ENCODE measurements at places on chromosomes 4 and X.

- DNase-seq: peak; percentile 53
These were observed 54.0 kb downstream of the JADE1 start for GRCh38 chr4:128863312-128864075.

DNA sequence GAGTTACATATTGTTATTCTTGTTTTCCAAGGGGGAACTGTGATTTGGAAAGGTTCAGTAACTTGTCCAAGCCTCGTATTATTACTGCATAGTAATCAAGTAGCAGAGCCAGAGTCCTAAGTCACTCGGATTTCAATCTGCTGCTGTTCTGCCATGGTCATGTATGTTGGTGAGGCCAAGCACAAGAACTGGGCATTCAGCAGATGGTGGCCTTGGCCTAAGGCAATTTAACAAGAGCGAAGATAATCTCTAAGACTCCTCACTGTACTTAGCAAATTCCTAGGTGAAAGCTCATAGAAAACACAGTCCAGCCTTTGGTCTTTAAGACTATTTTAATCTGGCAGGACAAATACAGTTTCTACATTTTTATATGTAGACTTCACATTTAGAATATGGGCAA, 64.8 kb downstream of the NDST3 start:
- no peak for DNase-seq

DNA sequence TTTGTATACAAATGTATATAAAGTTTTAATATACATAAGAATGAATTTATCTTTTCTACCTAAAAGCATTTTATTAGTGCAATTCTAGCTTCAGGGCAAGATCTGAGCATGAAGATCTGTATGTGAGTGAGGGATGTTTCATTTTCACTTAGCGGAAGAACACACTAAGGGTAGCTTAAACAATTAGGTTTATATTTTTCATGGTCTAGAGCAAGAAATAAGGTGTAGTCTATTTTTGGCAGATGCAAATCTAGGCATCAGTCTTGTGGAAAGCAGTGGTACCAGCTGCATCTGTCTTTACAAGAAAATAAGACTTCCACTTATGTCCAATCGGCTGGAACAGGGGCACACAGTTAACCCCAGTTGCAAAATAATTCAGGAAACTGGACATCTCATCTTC, 433.3 kb downstream of the ADAM29 start:
- DNase-seq: no peak

GRCh38 chrX:110569506-110569905, 210.9 kb downstream of the RTL9 start:
- no peak for DNase-seq

GRCh38 chr4:143555676-143556075, 42.2 kb downstream of the SMARCA5 start:
- DNase-seq: no peak

DNA sequence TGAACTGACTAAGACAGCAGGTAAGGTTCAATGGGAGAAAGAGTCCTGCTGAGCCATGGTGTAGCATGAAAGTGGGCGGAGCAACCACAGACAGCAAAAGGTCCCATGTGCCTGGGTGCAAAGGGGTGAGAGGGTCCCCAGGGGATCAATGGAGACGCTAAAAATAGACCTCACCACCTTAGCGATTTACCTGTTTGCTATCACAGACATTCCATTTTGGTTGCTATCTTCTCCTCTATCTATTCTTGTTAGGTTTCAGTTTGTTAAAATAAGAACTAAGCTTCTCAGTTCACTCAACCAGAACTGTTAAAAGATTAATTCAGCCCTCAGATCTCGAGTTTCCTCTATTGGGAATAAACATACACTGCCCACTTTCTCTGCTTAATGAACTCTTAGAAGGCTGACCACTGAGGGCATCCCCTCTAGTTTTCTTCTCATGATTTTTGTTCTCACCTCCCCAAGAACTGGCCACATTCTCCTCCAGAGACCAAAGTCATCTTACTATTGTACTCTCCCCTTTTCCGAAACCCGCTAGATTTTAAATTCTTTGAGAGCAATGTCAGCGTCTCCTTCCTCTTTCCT, 136.7 kb downstream of the PARM1 start:
- DNase-seq: no peak

Data from stimulated activated CD8-positive, alpha-beta memory T cell treated with anti-CD3 and anti-CD28 coated beads, Interleukin-7, amount 100 ng/mL, for 1 hour (primary cell).